Mesothelial cell of epicardium (in vitro differentiated cells): ENCODE measurements at places on chromosomes 16 and 17.

GRCh38 chr17:21542991-21543390 lies 149.3 kb upstream of the KCNJ18 start:
- H3K4me1 ChIP-seq = no peaks in the 10 kb centered on the region
- no peak overlapping the region for H3K4me3 ChIP-seq
- peaks cover under 1% of the 10 kb centered on the region for H3K27me3 ChIP-seq
- H3K36me3 ChIP-seq = peaks cover 11% of the 10 kb centered on the region
- DNase-seq = no peak
- H3K27ac ChIP-seq = no peak overlapping the region

- H3K27me3 ChIP-seq = no peaks in the 10 kb centered on the region
- H3K36me3 ChIP-seq = no peaks in the 10 kb centered on the region
- H3K27ac ChIP-seq = no peak overlapping the region
- no peak overlapping the region for H3K4me3 ChIP-seq
These were observed 370.0 kb downstream of the KCNJ2 start for GRCh38 chr17:70539132-70539924.

GRCh38 chr17:70181376-70181775 lies 12.0 kb downstream of the KCNJ2 start:
- H3K4me1 ChIP-seq = peaks cover 36% of the 10 kb centered on the region
- no peak overlapping the region for H3K4me3 ChIP-seq
- no peaks in the 10 kb centered on the region for H3K27me3 ChIP-seq

- peaks cover 12% of the 10 kb centered on the region for H3K36me3 ChIP-seq
- DNase-seq = no peak
- no peak overlapping the region for H3K27ac ChIP-seq
- H3K4me3 ChIP-seq = no peak overlapping the region
These were observed 79.2 kb downstream of the CDH11 start for GRCh38 chr16:65042438-65043365.

DNA sequence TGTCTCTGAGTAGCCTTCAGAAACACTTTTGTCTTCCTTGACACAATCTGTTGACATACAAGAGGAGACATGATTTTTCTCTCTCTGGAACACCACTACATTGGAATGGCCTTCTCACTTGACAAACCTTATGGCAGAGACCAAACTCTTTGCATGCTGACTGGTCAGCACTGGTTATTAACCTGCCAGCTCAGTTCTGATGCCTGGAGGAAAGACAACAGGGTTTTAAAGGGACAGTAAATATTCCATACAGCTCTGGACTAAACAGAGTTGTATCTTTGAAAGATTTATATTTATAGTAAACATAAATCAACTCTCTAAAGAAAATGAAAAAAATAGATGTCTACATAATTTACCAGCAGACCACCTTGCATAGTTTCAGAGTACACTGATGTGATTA lies 1139.1 kb upstream of the CDH8 start:
- no peaks in the 10 kb centered on the region for H3K4me1 ChIP-seq
- H3K27me3 ChIP-seq = no peaks in the 10 kb centered on the region
- no peak overlapping the region for H3K27ac ChIP-seq
- DNase-seq = no peak
- H3K36me3 ChIP-seq = no peaks in the 10 kb centered on the region

GRCh38 chr16:78763821-78764440 lies 664.5 kb downstream of the WWOX start:
- no peaks in the 10 kb centered on the region for H3K36me3 ChIP-seq
- H3K27ac ChIP-seq = no peak overlapping the region
- no peak for DNase-seq
- H3K27me3 ChIP-seq = no peaks in the 10 kb centered on the region
- no peak overlapping the region for H3K4me3 ChIP-seq

DNA sequence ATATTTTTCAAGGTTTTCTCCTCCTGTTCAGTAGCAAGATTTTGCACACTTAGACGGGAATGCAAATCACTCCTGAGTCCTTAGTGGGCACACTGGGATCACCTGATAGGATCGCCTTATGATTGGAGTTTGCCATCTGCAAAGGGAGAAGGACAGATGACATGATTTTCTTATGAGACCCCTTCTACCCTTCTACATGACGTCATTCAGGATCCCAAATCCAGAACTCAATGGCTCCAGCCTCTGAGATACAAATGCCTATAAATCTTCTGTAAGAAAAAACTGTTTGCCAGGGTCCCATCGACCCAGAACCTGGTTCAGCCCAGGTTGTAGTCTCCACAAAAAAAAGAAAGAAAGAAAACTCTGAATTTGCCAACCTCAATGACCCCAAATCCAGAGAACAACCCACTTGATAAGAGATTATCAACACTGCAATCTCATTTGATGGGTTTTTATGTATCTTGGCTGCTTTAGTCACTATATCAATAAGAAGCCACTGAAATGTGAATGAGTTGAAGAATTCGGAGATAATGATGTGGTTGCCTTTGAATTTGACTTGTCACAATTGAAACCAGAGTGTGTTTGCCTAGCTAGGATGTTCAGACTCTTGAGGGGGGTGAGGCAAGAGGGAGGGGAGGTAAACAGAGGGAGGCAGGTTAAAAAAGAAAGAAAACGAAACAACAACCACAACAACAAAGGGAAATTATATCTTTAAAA lies 6.7 kb downstream of the ZNF423 start:
- H3K4me3 ChIP-seq = no peak overlapping the region
- peaks cover 36% of the 10 kb centered on the region for H3K4me1 ChIP-seq
- DNase-seq = no peak
- H3K36me3 ChIP-seq = no peaks in the 10 kb centered on the region

DNA sequence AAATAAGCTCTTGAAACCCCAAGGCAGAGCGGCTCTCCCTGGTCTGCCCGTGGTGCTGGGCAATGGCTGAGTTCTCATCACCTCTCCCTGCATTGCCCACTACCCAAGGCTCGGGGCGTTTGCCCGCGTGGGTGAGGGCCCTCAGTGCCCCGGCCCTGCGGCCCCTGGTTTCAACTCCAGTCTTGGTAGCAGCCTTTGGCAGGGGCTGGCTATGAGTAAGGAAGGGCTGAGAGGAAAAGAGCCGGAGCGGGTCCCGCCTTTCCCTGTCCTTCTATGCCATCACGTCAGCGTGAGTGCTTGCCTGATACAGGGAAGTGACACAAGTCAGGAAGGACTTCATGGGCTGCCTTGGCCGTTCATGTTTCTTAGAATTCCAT lies 71.7 kb upstream of the CBX4 start:
- no peak overlapping the region for H3K4me3 ChIP-seq
- DNase-seq = no peak
- peaks cover 8% of the 10 kb centered on the region for H3K27me3 ChIP-seq
- no peak overlapping the region for H3K27ac ChIP-seq
- no peaks in the 10 kb centered on the region for H3K4me1 ChIP-seq

- no peaks in the 10 kb centered on the region for H3K27me3 ChIP-seq
- H3K4me1 ChIP-seq = peaks cover 44% of the 10 kb centered on the region
- peak overlapping the region; percentile 88 for H3K27ac ChIP-seq
- no peak for DNase-seq
- no peaks in the 10 kb centered on the region for H3K36me3 ChIP-seq
- H3K4me3 ChIP-seq = no peak overlapping the region
These were observed 404.6 kb downstream of the SOX9 start for GRCh38 chr17:72525225-72526015.

DNA sequence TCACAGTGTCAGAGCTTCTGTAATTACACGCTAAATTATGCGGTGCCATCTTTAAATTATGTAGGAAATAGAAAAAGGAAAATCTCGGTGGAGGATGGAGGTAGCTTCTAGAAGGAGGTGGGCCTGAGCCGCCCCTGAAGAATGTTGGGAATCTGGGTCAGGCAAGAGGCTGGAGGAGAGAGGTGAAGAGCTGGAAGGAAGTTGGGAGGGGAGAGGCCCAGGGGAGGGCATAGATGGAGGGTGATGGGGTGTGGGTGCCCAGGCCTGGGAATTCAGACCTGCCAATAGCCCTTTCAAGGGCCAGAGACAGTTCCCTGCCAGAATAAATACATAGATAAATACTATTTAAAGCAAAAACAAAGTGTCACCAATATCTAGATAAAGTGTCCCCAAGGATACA lies 415.0 kb upstream of the HSBP1 start:
- H3K4me3 ChIP-seq = no peak overlapping the region
- no peaks in the 10 kb centered on the region for H3K4me1 ChIP-seq
- no peak for DNase-seq
- H3K27me3 ChIP-seq = peaks cover 8% of the 10 kb centered on the region
- no peaks in the 10 kb centered on the region for H3K36me3 ChIP-seq
- no peak overlapping the region for H3K27ac ChIP-seq

GRCh38 chr17:71530248-71530647 lies 590.6 kb upstream of the SOX9 start:
- no peak for DNase-seq
- H3K27ac ChIP-seq = no peak overlapping the region
- peaks cover 2% of the 10 kb centered on the region for H3K4me1 ChIP-seq
- H3K4me3 ChIP-seq = no peak overlapping the region

- H3K4me3 ChIP-seq = no peak overlapping the region
- H3K36me3 ChIP-seq = peaks cover 51% of the 10 kb centered on the region
- no peaks in the 10 kb centered on the region for H3K4me1 ChIP-seq
- no peaks in the 10 kb centered on the region for H3K27me3 ChIP-seq
- no peak for DNase-seq
- H3K27ac ChIP-seq = no peak overlapping the region
These were observed 53.4 kb downstream of the SEC14L1 start for GRCh38 chr17:77194179-77194578.

- H3K36me3 ChIP-seq = peaks cover 20% of the 10 kb centered on the region
- H3K4me3 ChIP-seq = no peak overlapping the region
- peaks cover 46% of the 10 kb centered on the region for H3K4me1 ChIP-seq
- peak overlapping the region; percentile 21 for H3K27ac ChIP-seq
These were observed 65.2 kb downstream of the SNX20 start for GRCh38 chr16:50615891-50616290.

DNA sequence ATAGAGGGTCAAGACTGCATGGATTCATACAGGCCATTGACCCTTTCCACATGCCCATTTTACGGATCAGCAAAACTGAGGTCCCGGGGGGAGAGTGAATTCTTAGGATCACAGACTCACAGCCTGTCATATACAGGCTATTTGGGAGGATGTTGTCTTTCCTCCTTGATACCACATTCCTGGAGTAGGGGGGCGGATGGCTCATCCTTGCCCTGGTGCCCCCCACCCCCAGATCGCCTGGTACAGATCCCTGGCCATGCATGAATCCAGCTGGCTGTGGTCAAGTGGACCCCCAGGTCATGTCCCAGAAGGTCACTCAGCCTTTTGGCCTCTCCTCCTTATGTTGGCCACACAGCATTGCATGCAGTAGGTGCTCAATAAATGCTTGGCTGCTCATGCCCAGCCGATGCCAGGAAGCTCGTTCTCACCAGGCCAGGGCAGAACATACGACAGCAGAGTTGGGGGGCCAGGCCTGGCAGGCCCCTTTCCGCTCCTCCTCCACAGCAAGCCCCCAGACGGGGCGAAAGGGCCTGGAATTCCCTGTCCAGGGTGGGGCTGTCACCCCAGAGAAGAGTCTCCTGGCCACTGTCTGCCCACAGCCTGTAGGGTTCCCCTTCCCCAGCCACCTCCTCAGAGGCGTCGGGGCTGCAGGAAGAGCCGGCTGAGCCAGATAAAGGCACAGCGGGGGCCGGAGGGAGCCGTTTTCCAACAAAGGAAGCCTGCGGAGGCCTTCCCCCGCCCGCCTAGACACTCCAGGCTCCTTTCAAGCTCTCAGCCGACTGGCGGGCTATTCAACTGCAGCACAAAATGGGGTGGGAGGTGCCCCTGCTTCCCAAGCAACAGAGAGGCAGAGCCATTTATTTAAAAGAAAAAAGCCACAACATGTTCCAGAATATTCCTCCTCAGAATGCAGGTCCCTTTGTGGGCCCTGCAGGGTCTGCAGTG lies 215.7 kb upstream of the CIBAR2 start:
- no peaks in the 10 kb centered on the region for H3K27me3 ChIP-seq
- H3K27ac ChIP-seq = peak overlapping the region; percentile 79
- peaks cover 3% of the 10 kb centered on the region for H3K36me3 ChIP-seq
- DNase-seq = peak; percentile 49

- no peak overlapping the region for H3K27ac ChIP-seq
- no peaks in the 10 kb centered on the region for H3K4me1 ChIP-seq
- H3K36me3 ChIP-seq = no peaks in the 10 kb centered on the region
- no peak for DNase-seq
- no peak overlapping the region for H3K4me3 ChIP-seq
- H3K27me3 ChIP-seq = peaks cover 35% of the 10 kb centered on the region
These were observed 162.1 kb upstream of the MPHOSPH6 start for GRCh38 chr16:82331974-82332750.

DNA sequence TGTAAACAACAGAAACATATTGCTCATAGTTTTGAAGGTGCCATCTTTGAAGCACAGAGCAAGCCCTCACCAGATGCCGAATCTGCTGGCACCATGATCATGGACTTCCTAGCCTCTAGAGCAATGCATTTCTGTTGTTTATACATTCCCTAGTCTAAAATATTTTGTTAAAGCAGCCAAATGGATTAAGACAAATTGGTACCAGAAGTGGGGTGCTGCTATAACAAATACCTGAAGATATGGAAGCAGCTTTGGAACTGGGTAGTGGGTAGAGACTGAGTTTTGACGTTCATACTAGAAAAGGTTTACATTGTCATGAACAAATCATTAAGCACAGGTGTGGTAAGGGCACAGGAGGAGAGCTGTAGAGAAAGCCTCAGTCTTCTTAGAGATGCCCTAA lies 13.6 kb downstream of the SGF29 start:
- no peaks in the 10 kb centered on the region for H3K27me3 ChIP-seq
- H3K4me1 ChIP-seq = peaks cover 7% of the 10 kb centered on the region
- H3K27ac ChIP-seq = no peak overlapping the region
- DNase-seq = no peak
- H3K4me3 ChIP-seq = no peak overlapping the region

DNA sequence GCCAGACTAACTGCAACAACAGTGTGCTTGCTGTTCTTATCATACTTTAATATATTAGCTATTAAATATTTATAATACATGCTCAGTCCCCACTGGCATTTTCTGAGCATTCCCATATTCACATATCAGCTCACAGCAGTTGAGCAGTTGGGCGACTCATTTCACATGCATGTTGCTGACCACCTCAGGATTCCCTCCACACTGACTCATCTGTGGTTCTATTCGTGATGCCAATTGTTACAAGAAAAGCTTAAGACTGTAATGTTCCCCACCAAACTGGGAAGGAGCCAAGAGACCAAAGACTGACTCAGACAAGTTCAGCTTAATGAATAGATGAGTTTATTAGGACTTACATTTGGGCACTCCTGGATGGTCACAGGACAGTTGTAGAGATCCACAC lies 100.3 kb upstream of the KIF2B start:
- no peak for DNase-seq
- no peaks in the 10 kb centered on the region for H3K36me3 ChIP-seq
- H3K27me3 ChIP-seq = no peaks in the 10 kb centered on the region
- no peak overlapping the region for H3K27ac ChIP-seq
